Cardiac atrium fibroblast (primary cell): ENCODE measurements at places on chromosomes 7 and 10. TPM values are rescaled to one million over a fixed set of nuclear protein-coding genes. Genes with fewer than 3 reads are reported as not detected.

The ABCB1 gene
- not detected in 2 replicates for total RNA-seq

The SUGCT gene
- 1.6 and 2.9 TPM in 2 replicates for total RNA-seq

The TFEC gene
- not detected in 2 replicates for total RNA-seq

The NIPSNAP2 gene
- total RNA-seq = 37.7 and 46.2 TPM in 2 replicates

The CRYGN gene
- total RNA-seq = not detected in 2 replicates

The AMPH gene
- total RNA-seq = 0.97 and 1.1 TPM in 2 replicates

The NPSR1 gene
- total RNA-seq = not detected in 2 replicates

The RELN gene
- total RNA-seq = under 0.01 and 0.18 TPM in 2 replicates

The ATXN7L1 gene
- total RNA-seq = 3.1 and 4.2 TPM in 2 replicates

The KNDC1 gene
- 0.36 and 0.49 TPM in 2 replicates for total RNA-seq

The DOCK1 gene
- 31.1 and 36.9 TPM in 2 replicates for total RNA-seq

The BTBD16 gene
- not detected in 2 replicates for total RNA-seq

The RPEL1 gene
- total RNA-seq = under 0.01 TPM in 1 of 2 replicates, not detected in the other

The FAM25G gene
- not detected in 2 replicates for total RNA-seq
